ENCODE measurements at places on chromosomes 1 and 21.
A peak's percentile ranks its signal among the peaks of the same experiment; 100 is the strongest.

- DNase-seq, result no peak
Observed at GRCh38 chr21:32705139-32705538, 22.7 kb downstream of the SYNJ1 start.

- DNase-seq, result no peak
Observed at GRCh38 chr1:26403656-26404055, 7.0 kb upstream of the LIN28A start.

DNA sequence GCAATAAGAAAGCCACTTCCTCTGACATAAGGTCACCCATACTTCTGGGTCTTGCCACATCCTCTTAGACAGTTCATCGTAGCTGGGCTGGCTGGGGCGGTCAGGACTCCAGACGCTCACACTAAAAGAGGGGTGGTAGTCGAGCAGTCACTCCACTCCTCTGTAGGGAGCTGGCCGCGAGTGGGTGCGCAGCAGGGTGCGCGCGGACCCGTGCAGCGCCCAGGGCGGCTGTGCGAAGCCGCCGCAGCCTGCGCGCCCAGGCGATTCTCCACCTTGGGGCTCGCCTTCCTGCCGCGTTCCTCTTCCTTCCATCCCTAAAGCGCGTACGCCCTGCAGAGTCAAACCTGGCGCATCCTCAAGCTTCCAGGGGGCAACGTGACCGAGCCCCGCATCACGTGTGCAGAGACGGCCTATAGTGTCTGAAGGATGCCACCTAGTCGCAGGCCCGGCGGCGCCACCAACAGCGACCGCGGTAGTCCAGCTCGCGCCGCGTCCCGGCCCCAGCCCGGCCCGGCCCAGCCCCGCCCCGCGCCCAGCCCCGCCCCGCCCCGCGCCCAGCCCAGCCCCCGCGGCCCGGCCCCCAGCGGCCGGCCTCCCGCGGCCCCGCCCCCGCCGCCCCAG is 360 bp upstream of the PRDX6 start:
- DNase-seq, result peak; percentile 83

- no peak for DNase-seq
Observed at GRCh38 chr1:35863881-35864625, 19.0 kb upstream of the AGO1 start.

DNA sequence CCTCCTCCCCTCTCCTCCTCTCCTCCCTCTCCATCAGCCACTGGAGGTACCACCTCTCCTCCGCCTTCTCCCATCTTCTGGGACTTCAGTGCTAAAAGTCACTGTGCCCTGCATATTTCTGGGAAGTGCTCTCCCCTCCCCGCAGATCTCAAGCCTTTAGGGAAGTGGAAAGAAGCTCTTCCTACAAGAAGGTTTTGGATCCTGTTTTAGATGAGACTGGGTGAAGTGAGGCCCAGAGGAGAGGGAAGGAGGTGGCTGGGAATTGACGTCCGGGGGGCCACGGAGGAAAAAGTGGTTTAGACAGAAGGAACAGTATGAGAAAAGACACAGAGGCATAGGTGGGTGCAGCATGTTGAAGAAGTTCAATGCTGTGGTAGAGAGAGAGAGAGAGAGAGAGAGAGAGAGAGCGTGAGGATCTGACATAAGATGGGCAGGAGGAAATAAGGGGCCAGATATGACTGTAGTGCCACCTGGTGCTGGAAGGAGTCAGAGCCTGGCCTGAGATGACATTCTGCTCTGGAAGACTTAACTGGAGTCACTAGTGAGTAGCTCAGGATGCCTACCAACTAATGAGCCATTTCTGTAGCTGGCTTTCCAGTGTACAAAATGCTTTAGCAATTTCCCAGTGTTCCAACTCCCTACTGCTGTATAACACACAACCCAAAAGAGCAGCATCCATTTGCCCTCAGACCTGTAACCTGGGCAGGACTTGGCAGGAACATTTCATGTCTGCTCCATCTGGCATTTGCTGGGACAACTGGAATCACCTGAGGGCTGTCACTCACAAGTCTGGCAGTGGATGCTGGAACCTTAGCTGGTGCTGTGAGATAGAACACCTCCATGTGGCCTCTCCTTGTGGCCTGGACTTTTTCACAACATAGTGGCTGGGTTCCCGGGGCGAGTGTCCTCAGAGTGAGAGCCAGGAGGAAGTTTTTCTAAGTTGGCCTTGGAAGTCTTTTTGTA is 16.6 kb upstream of the ZSCAN20 start:
- peak; percentile 70 for DNase-seq

DNA sequence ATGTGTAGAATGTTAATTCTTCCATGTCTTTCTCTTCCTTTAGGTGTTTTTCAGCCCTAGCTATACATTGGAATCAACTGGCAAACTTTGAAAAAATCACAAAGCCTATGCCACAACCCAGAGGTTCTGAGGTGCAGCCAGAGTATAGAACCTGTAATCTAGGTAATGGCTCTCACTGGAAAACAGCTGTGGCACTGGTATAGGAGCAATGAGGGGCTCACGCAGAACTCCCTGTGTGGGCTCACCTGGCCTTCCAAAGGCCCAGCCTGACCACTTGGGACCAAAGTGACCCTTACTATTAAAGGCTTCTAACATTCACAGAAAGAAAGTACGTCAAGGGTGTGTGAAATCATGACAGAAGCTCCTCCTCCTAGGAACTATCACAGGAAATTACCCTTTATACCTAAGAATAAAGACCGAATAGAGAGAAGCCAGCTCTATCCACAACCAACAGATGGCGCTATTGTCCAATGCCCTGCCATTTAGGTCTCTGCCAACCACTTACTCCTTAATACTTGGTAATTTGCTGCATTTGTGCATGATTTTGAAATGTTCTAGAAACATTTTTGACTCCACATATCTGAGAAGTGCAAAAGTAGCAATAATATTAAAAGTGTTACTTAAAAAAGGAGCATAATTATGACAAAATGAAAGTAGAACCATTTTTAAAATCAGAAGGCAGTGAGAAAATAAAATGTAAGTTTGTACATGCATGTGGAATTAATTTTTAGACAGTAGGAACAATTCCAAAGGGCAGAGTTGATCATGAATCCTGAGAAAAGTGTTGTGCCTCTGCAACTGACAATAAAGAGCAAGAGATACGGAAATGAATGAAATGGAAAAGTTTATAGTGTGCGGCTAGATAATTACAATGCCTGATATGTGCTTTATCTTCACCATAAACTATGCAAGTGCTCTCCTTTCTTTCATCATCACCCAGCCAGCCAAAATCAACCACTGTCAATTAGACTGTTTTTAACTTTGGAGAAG is 93.1 kb upstream of the HAO2 start:
- peak; percentile 63 for DNase-seq

DNA sequence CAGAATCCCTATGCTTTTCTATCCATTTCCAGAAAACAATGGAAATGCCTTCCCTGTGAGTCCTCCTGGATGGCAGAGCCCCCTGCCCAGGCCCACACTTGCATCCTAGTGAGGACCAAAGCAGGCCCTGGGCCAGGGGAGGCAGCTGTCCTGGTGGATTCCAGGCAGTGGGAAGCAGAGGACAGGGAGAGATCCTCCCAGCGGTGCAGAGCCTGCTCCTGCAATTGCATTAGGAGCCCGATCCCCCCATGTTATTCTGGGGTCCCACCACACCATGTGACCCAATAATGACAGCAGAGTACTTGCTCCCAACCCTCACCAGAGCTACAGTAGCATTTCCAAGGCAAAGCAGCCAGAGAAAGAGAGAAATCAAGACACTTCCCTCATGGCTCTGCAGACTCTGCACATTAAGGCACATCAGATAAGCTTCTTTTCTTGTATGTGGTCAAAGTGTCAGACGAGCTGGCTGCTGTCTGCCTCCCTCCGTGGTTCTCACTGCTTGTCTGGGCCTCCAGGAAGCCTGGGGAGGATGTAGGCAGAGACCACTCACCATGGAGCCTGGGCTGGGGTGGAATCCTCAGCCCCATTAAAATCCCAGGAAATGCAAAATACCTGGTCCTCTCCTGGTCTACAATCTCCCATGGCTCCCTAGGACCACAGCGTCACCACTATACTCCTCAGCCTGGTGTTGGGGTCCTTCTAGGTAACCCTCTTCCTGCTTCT is 54.9 kb upstream of the RUNX3 start:
- DNase-seq, result peak; percentile 58

DNA sequence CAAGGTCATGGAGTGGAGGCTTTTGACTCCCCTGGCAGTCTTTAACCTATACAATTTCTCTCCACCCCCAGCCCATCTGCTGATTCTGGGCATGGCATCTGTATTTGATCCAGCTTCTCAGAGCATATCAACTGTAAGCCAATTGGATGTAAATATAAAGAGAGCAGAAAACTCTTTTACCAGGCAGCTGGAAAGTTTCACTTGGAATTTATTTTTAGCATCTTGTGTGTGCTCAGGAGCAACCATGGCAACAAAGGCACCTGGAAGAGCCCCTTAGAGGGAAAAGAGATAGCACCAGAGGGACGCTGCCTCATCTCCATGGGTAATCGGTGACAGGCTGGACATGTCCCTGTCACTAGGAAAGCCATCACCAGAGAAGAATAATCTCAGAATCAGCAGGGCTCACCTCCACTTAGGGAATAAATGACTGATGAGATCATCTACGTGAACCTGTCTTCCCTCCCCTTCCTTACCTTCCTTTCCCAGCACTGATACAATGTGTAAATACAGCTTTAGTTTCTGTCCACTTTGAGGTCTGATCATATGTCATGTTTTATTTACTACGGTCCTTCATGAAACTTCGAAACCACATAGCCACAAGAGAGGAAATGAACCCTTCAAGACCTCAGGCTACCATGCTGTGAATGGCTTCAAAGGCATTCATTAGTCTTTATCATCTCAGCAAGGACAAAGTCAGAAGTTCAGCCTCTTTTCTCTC is 25.3 kb upstream of the SIPA1L2 start:
- no peak for DNase-seq

DNA sequence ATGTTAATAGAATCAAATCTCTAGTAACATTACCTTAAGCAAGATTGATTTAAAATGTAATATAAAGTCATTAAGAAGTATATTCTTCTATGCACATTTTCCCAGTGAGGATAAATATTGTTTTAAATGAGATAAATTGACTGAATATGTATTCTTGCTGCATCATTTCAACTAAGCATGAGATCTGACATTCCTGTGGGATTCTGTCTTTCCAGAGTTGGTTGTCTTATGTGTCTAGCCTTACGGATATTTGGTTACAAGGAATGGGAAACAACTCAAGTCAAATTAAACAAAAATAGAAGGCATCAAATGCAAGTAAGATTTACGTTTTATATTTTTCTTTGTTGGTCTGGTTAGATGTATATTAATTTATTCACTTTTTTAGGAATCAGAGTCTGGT is 287.5 kb downstream of the PTGER3 start:
- no peak for DNase-seq

DNA sequence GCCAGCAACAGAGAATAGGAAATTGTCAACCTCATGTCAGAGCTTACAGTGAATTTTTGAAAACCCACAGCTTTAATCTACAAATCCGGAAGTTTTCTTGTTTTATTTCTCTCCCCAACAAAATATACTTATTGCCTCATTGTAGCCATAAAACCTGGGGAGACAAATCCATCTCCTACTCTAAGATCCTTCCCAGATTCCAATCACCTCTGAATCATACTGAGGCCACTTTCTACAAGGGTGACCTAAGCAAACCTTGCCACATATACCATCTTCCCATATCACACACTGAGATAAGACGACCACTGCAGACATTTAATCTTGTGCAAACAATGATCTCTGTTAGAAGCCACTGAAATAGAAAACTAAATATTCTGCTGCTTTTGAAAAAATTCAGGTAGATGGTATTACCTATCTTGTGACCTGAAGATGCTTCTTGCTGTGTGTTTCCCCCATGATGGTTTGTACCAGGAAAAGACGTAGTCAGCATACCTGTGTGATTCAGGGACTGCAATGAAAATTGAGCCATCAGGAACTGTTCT is 171.5 kb upstream of the DUSP10 start:
- no peak for DNase-seq

GRCh38 chr1:110003747-110004428 is 19.3 kb downstream of the AHCYL1 start:
- DNase-seq, result peak; percentile 19
